Endothelial cell of umbilical vein (primary cell): ENCODE measurements at places on chromosomes 2 and 18. TPM values are rescaled to one million over a fixed set of nuclear protein-coding genes. Genes with fewer than 3 reads are reported as not detected.

GRCh38 chr18:76102626-76103025 lies 392.4 kb downstream of the ZNF516 start:
- DNase-seq, result no peak

Gene OR6B2
- polyA plus RNA-seq, result not detected in 2 replicates

Gene ADD2
- 0.06 and 0.17 TPM in 2 replicates for polyA plus RNA-seq

Gene ATOH8
- 10.3 and 13.8 TPM in 2 replicates for polyA plus RNA-seq

DNA sequence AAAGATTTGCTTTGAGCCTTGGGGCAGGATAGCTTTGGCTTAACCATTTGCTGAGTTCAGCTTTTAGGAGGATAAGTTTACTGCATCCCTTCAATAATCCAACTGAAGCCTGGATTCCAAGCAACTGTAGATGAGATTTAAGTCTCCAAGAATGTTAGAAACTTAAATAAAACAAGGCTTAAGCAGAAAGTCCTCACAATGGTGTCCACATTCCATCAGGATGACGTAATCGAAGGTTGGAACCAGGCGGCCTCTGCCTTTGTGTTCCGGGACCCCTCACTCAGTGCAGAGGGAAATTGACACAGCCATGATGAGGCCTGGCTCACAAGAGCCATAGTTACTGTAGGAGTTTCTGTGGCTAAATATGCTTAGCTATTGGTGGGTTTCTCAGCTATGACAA lies 260.4 kb downstream of the LPIN1 start:
- peak; percentile 59 for DNase-seq

Gene PLCD4
- polyA plus RNA-seq, result 2.2 and 2.3 TPM in 2 replicates

Gene PDE11A
- 0.06 and 0.07 TPM in 2 replicates for polyA plus RNA-seq

Gene IL1RL1
- 27.9 and 32.2 TPM in 2 replicates for polyA plus RNA-seq

- no peak for DNase-seq
Measured at GRCh38 chr2:39408351-39409136, 28.5 kb downstream of the MAP4K3 start.

- no peak for DNase-seq
Measured at GRCh38 chr2:241037498-241037897, 39.1 kb downstream of the SNED1 start.

- DNase-seq, result no peak
Measured at GRCh38 chr2:41618754-41619153, 429.1 kb upstream of the PKDCC start.
